ENCODE measurements at places on chromosomes 6 and 20.
A peak's percentile ranks its signal among the peaks of the same experiment; 100 is the strongest.

GRCh38 chr6:148518511-148519156, 176.0 kb downstream of the SASH1 start:
- DNase-seq: no peak

DNA sequence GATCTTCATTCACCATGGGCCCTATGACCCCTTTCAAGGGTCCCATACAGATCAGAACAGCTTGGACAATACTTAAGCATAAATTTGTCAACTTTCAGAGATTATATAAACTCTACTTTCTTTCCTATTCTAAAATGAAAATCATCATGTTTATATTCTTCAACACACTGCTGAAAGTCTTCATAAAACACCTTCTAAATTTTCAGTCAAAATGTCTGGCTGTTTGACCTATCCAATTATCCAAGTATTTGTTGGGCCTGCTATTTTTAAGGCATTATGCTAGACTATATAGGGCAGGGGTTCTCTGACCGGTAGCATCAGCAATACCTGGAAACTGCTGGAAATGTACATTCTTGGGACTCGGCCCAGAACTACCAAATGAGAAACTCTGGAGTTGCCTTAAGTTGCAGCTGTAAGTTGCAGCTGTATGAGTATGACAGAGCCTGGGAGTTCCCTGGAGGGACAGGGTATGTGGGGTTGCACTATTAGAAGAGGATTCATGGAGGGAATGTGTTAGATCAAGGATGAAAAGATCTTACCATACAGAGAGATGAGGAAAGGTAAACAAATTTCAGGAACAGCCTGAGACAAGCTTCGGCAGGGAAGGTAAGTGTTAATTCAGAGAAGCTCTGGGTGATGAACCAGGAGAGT, 293.0 kb downstream of the ADGB start:
- DNase-seq: no peak

DNA sequence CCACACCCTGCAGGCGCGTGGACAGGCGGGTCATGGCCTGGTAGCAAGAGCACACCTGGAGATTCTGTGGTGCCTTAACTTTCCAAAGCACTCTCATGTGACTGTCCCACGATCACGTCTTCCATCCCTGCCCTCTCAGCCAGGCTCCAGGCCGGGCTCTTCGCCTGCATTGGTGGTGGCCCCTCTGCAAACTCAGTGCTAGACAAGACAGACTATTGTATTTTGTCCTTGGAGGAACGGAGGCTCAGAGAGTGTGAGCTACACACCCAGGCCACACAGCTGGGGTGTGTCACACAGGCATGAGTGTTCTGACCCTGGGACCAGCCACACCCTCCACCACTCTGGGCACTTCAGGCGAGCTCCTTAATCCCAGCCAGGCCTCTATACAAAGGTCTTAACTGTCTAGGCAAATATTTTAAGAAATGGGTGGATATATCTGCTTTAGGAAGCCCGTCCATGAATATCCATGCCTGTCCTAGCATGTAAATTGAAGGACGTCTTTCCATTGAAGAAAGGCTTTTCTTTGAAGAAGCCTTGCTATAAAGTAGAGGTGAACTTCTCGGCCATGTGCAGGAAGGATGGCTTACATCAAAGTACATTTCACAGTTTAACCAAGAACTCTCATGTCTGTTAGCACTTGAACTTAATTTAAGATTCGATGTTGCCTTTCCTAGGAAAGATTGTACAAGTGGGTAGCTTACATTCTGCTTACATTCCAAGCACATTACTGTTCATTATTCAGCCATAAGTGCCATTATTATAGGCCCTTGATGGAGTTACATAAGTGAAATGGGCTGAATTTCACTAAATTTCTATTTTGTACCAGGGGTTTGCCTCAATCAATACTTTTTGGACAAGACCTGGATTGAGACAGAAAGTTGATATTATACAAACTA, 263.9 kb downstream of the DLL1 start:
- DNase-seq: no peak

DNA sequence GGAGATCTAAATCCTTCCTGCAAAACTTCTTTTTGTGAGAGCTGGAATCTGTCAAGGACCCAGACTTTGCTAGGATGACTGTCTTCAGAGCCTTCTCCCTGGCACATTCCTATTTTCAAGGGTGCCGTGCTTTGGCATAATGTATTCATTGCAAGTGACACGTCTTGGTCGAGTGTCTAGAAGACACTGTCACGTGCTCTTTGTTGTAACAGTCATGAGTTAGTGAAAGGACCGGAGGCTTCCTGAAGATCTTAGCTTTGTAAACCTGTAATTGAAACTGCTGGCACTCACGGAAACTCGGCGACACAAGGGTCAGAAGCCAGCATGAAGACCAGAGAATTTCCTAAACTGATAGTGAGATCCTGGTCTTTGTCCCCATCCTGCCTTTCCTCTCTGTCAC, 19.7 kb upstream of the TAGAP start:
- no peak for DNase-seq

DNA sequence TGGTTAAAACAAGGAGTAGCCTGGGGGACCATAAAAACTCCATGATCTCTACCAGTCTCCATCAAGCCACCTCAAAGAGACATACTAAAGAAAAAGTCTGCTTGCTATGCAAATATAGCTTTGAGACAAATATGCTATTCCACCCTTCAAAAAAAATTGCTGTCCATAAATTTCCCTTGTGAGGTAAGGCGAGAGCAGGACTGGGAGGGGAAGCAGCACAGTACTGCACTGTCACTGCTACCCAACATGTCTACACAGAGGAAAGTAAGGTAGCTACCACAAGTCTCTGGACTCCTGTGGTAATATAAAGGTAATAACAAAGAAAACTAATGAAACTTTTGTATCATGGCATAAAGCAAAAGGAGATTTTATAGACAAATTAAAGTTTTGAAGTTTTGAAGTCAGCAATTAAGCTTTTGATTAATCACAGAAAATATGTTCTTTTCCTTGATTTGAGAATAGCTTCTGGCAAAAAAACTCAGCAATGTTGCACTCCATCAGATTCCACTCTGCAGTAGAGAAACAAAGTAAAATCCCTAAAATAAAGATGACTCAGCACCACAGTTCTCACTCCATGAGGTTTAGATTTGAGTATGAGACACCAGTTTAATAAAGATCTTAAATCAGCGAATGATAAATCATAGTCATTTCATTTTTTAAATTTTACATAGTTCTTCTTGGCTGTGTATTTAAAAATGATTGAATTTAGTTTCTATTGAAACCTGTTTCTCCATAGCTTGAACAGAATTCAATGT, 602.4 kb downstream of the COL12A1 start:
- DNase-seq: no peak

- DNase-seq: no peak
These were observed 210.0 kb upstream of the PRDM1 start for GRCh38 chr6:105875974-105876640.

DNA sequence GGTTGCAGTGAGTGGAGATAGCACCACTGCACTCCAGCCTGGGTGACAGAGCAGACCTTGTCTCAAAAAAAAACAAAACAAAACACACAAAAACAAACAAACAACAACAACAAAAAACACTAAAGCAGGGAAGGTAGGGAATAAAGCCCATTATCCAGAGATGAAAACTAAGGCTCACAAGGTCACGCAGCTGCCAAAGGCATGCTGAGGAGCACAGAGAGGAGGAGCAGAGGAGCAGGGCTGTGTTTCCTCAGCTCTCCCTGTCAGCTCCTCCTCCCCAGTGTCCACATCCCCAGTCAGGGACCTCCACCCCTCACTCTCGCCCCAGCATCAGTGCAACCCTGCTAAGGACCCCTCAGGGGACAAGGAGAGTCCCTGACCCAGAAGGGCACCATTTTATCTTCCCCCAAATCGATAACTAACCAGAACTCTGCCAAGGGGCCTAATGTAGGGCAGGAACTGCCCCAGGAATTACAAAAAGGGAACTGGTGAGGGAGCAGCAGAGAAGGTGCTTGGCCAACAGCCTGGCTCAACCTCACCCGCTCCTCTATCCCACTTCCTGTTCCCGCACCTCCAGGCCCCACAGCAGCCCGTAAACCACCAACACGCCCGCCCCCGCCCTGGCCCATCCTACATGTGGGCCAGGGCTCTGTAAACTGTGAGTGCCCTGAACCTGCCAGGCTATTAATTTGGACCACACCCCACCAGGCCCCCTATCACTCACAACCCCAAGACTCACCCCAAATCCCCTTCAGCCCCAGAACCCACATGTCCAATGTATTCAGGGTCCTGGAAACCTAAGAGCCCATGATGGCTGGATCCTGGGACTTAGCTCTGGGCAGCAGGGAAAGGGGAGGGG, 9.0 kb downstream of the TEAD3 start:
- no peak for DNase-seq

- no peak for DNase-seq
These were observed 4.0 kb upstream of the RAB5IF start for GRCh38 chr20:36601540-36601939.

GRCh38 chr6:37916675-37917074, 97.1 kb downstream of the ZFAND3 start:
- no peak for DNase-seq

GRCh38 chr6:112235956-112236355, 18.4 kb downstream of the LAMA4 start:
- peak; percentile 75 for DNase-seq

GRCh38 chr6:17390276-17390675, 3.1 kb upstream of the CAP2 start:
- no peak for DNase-seq

DNA sequence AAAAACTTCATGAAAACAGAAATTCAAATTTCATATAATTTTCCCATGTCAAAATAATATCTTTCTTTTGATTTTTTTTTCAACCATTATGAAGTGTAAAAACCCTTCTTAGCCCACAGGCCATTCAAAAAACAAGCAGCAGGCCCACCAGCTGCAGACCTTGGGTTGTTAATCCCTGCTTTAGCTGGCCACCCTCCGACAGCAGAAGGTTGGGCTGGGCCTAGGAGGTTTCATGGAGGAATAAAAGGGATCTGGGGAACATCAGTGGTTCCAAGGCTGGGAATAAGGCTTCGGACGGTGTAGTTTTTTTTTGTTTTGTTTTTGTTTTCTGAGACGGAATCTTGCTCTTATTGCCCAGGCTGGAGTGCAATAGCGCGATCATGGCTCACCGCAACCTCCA, 3.6 kb upstream of the HSP90AB1 start:
- no peak for DNase-seq

GRCh38 chr6:163627274-163628062, 212.9 kb downstream of the QKI start:
- no peak for DNase-seq

- DNase-seq: no peak
These were observed 286.9 kb downstream of the PTPRK start for GRCh38 chr6:128233531-128233930.

DNA sequence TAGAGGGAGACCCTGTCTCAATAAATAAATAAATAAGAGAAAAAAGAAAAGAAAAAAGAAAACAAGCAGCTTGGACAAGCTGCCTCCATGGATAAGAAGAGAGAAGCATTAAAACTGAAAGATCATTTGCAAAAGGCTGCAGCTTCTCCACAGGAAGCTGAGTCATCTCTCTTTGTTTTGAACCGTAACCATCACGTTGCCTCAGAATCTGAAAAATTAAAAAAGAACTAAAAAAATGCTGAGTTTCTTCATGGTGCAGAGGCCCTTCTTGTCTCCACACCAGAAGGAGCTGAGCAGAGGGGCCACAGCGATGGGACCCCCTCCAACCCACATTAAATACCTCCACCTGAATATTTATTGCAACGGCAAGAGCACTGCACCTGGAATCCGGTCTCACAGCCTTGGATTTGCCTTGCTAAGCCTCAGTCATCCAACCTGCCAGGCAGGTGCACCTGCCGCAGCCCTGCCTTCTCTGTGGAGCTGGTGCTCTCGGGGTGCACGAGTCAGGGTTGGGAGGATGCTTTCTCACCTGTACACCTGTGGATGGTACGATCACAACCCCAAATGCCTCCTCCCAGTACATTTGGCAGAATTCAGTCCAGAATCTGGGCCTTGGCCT, 28.1 kb downstream of the TOX2 start:
- peak; percentile 28 for DNase-seq

DNA sequence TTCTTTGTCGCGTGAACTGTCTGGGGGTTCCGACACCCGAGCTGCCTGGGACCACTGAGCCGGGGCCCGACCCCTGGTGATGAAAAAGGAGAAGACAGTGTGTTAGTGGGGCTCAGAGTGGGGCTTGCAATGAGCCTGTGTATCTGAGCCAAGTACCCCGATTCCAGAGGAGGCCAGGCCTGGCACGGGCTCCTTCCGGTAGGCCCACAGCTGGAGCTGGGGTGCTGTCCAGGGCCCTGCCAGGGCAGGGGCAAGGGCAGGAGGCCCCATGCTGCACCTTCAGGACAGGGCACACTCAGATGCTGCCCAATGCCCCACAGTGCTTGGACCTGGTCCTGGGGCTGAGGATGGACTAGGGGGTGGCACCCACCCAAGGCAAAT, 89.4 kb downstream of the TAF4 start:
- no peak for DNase-seq
